Activated CD4-positive, alpha-beta memory T cell treated with anti-CD3 and anti-CD28 coated beads for 36 hours (primary cell): ENCODE measurements at places on chromosomes 5 and 9. TPM values are rescaled to one million over a fixed set of nuclear protein-coding genes. Genes with fewer than 3 reads are reported as not detected.

DNA sequence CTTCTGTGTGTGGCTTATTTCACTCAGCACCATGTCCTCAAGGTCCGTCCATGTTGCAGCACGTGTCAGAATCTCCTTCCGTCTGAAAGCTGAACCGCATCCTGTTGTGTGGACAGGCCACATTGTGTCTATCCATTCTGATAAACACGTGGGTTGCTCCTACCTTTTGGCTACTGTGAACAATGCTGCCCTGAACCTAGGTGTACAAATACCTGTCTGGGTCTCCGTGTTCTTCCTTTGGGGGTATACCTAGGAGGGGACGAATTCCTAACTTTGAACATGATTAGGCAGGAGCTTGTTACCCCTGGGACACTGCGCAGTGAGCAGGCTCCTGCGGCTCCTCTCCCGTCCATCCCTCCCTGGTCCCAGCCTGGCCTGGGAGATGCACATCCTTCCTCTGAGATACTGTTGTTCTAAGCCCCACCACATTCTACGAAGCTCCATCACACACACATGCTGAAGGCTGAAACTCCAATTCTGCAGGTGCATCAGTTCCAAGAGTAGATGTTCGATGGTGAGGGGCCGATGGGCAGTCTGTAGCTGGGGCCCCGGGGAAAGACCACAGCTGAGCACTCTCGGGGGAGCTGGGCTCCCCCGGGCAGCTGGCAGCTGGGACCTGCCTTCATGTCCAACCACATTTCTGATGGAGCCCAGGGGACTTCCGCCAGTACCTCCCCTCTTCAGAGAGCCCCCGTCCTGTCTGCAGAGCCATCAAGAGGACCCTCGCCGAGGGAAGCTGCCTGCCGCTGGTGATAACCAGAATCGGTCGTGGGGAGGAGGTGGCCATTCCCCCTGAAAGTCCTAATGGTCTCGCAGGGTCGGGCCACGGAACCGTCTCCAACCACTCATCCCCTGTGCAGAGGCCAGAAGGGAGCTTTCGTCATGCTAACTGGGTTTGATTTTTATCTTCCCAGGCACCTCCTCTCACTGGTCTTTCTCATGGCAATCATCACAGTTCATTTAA lies 120.9 kb downstream of the COL23A1 start:
- DNase-seq, result no peak
- no peak overlapping the region for H3K4me3 ChIP-seq
- no peaks in the 10 kb centered on the region for H3K36me3 ChIP-seq

GPRIN1 gene
- total RNA-seq, result 4.5 TPM

SHISAL2B gene
- total RNA-seq, result not detected

GRCh38 chr9:15842051-15842450 lies 289.2 kb downstream of the CCDC171 start:
- no peaks in the 10 kb centered on the region for H3K27me3 ChIP-seq
- no peak overlapping the region for H3K4me3 ChIP-seq
- no peak overlapping the region for H3K27ac ChIP-seq
- H3K36me3 ChIP-seq, result no peaks in the 10 kb centered on the region
- H3K4me1 ChIP-seq, result no peaks in the 10 kb centered on the region

DNA sequence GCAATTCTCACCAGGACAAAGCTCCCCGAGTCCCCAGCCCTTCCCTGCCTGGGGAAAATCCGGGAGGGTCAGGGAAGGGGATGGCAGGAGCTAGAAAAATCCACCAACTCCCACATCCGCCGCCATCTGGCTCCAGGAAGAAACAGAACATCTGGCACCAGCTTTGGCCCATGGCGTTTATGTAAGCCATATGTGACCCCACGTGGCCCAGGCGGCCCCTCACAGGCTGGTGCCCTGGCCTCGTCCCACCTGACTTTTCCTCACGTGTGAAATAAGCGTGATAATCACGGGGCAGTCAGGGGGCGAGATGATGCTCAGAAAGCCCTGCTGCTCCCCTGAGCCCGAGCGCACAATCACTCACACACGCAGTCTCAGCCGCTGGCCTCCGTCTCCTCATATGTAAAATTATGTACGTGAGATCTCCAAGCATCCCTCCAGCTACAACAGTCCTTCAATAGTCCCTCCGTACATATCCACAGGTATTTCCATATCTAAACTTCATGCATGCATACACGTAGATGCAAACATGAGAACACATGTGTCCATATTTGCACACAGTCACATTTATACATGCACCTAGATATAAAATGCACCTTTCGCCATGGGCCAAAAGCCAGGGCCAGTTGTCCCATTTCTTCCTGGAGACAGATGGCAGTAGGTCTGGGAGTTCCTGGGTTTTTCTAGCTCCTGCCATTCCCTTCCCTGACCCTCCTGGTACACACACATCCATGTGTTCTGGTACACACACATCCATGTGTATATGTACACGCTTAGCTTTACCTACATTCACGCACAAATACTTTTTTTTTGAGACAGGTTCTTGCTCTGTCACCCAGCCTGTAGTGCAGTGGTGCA lies 28.9 kb downstream of the PLPP7 start:
- no peaks in the 10 kb centered on the region for H3K4me1 ChIP-seq
- no peak overlapping the region for H3K4me3 ChIP-seq
- no peak overlapping the region for H3K27ac ChIP-seq
- H3K36me3 ChIP-seq, result no peaks in the 10 kb centered on the region
- peaks cover 2% of the 10 kb centered on the region for H3K27me3 ChIP-seq

DNA sequence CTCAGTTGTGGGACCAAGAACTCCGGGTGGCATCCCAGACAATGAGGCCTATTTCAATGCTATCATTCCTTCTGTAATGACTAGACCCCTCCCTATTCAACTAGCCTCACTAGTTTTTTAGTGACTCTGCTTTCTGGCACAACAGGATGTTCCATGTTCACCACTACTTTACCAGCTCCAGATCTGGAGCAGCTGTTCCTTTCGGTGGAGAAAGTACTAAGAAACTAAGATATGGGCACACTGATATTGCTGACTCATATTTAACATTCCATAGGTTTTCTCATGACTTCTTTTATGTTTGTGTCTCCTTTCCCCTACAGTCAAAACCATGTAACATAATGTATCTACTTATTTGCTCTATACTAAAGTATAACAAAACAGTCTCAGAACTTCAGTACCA lies 24.1 kb downstream of the IL33 start:
- H3K4me1 ChIP-seq, result peaks cover 8% of the 10 kb centered on the region
- H3K4me3 ChIP-seq, result no peak overlapping the region
- no peak for DNase-seq
- no peaks in the 10 kb centered on the region for H3K36me3 ChIP-seq

- no peak overlapping the region for H3K27ac ChIP-seq
- H3K4me3 ChIP-seq, result no peak overlapping the region
- H3K36me3 ChIP-seq, result no peaks in the 10 kb centered on the region
- no peak for DNase-seq
Observed at GRCh38 chr5:78541086-78541654, 107.4 kb downstream of the LHFPL2 start.

GRCh38 chr5:138449501-138450239 lies 10.8 kb downstream of the REEP2 start:
- H3K36me3 ChIP-seq, result no peaks in the 10 kb centered on the region
- H3K27ac ChIP-seq, result no peak overlapping the region
- H3K27me3 ChIP-seq, result peaks cover 4% of the 10 kb centered on the region
- peak; percentile 92 for DNase-seq

DNA sequence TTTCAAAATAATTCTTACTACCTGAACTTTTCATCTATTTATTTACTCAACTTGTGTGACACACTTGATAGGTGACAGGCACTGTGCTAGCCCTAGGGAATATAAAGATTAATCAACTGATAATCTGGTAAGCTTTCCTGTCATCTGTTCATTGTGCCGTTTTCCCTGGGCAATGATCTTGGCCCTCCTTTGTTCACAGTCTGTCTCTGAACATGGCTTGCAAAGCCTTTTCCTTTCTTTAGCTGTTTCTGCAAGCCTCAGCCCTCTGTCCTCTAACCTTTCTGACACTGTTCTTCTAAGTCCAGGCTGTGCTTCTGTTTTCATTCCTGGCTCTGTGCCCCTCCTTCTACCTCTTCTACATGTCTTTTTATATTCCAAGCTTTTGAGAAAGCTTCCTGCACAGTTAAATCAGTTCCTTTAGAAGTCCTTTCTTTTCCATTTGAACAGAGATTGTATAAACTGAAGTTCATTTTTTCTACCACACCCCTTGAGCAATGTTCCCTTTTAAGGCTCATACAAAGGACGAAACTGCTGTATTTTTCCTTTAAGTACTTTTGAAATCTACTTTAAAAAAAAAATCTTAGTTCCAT lies 803.0 kb upstream of the ZNF608 start:
- no peak overlapping the region for H3K4me3 ChIP-seq
- no peak overlapping the region for H3K27ac ChIP-seq
- no peak for DNase-seq
- no peaks in the 10 kb centered on the region for H3K4me1 ChIP-seq
- no peaks in the 10 kb centered on the region for H3K27me3 ChIP-seq

DNA sequence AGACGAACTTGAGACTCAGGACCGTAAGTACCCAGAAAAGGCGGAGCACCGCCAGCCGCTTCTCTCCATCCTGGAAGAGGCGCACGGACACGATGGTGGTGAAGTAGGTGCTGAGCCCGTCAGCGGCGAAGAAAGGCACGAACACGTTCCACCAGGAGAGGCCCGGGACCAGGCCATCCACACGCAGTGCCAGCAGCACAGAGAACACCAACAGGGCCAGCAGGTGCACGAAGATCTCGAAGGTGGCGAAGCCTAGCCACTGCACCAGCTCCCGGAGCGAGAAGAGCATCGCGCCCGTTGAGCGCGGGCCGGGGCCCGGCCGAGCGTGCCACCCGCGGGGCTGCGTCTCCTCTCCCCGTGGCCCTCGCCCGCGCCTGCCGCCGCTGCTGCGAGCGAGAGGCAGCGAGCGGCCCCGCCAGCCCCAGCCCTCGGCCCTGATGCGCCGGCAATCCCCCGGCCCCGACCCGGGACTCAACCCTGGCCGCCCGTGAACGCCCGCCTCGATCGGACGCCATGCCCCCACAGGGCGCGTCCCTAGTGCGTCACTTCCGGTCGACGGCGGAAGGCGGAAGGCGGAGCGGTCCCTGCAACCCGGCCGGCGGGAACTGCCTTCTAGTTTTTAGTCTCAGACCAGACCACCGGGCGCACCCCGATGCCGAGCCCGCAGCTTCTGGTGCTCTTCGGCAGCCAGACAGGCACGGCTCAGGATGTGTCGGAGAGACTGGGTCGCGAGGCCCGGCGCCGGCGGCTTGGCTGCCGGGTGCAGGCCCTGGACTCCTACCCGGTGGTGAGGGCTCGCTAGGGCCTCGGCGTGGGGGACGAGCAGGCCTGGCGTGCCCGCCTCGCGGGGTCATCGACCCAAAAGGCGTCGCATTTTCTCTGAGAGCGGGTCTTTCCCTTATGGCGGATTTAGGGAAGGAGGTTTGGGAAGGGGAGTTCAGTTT lies at the start of the genes NDOR1 and TMEM203:
Gene NDOR1, plus strand, starts transcription at position 575 of the 944 bp plus-strand sequence. Its CDS starts 78 bp downstream, at position 653.
Gene TMEM203, minus strand, starts transcription at position 523 of the 944 bp plus-strand sequence. Its CDS starts 234 bp downstream, at position 289.
- DNase-seq, result peak; percentile 96
- peak within 1 kb of the TSS; percentile 92 for H3K4me3 ChIP-seq
- H3K4me1 ChIP-seq, result peaks cover 43% of the 10 kb centered on the region
- H3K27me3 ChIP-seq, result no peaks in the 10 kb centered on the region

DNA sequence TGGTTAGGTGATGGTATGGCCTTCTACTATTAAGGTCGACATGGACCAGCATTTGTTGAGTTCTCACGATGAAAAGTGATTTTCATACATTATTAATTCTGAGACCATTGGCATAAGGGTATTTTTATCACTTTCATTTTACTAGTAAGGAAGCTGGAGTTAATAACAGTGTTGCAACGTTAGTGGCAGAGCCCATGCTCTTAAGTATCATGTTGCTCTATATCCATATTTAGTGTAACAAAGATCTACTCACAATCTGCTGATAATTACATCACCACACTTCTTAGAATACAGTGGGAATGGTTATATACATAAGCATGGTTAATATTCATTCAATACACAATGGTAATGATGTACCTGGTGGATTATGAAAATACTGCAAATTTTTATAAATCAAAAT lies 81.9 kb downstream of the PRR16 start:
- no peak overlapping the region for H3K4me3 ChIP-seq
- no peak overlapping the region for H3K27ac ChIP-seq
- no peak for DNase-seq

SAPCD2 gene
- 6.6 TPM for total RNA-seq

RNF183 gene
- 0.39 TPM for total RNA-seq

DNA sequence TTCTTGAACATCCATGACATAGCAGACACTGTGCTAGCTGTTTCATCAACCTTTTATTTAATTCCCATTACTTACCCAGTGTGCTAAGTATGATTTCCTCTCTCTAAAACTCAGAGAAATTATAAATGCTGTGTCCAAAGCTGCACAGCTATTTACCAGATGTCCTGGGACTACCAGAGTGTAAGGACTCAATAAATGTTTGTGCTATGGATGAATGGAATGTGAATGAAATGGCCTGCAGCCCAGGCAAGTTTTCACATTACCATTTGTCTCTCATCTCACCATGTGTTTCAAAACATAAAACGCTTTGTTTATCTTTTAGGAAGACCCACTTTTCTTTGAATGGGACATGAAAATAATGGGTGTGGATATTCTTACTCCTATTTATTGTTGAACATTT lies 96.2 kb downstream of the ARHGEF28 start:
- no peak for DNase-seq
- no peaks in the 10 kb centered on the region for H3K4me1 ChIP-seq
- H3K4me3 ChIP-seq, result no peak overlapping the region
- no peak overlapping the region for H3K27ac ChIP-seq

DNA sequence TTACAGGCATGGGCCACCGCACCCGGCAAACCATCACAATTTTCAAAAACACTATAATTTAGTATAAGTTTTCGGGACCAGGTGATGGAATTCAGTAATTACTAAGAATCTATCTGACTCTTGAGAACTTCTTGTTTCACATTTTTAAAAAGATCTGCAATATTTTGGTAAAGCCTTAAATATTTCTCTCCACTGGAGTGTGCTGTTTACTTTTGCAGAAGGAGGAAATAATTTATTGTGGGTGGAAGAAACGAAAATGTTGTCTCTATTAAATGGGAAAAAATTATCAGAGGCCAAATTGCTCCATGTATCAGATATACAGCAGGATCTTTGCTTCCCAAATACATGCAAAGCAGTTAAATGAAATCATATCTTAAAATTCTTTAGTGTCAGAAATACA lies 566.8 kb upstream of the CYLC2 start:
- H3K4me1 ChIP-seq, result no peaks in the 10 kb centered on the region
- H3K27me3 ChIP-seq, result no peaks in the 10 kb centered on the region
- H3K27ac ChIP-seq, result no peak overlapping the region
- no peak for DNase-seq
- H3K36me3 ChIP-seq, result no peaks in the 10 kb centered on the region
- no peak overlapping the region for H3K4me3 ChIP-seq

DNA sequence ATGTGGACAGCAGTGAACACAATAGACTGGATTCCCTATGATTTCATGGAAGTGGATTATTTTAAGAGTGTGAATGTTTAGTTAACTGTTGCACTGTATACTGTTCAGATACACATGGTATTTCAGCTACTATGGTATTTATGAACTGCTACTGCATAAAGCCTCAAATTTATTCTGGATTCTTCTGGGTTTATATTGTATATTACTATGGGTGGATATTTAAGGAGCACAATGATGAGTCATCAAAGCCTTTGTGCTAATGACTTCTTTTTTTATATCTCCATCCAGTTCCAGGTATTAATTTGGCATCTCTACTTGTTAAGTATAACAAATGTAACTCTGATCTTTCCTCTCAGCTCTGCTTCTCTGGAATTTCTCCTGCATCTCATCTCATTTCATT lies 6.8 kb downstream of the KDM4C start:
- H3K27ac ChIP-seq, result no peak overlapping the region
- DNase-seq, result no peak
- H3K4me1 ChIP-seq, result peaks cover 67% of the 10 kb centered on the region
- H3K36me3 ChIP-seq, result peaks cover 5% of the 10 kb centered on the region
